ENCODE measurements at places on chromosomes 5 and 9.

DNA sequence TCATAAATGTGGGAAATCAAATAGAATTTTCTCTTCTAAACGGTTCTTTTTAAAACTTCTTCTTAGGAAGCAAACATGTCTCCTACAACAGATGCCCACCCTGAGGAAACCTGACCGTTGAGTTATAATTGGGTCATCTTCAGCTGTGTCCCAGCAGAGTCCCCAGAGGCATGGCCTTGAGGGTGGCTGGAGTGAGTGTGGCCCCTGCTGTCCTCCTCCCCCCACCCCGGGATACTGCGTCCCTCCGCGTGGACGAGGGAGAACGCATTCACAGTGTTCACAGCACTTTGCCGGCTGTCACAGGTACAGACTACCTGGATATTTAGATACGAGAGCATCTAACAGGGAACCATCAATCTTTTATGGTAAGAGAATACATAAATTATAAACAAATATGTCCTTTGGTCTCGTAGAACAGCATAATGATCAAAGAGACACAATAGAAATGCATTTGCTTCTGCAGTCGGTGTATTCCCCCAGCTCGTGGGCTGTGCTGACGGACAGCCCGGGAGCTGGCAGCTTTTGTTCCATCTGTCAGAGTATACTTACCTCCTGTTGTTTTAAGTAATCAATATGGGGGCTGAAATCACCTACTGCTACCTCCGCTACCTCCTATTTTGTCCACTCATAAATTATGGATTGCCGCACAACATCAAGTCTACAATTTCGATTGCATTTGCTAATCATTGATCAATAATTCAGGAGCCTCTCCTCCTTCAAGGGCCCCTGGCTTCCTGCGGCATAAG is 214.7 kb downstream of the IRX2 start:
- no peak for DNase-seq

GRCh38 chr5:57488215-57488955 is 5.8 kb upstream of the ACTBL2 start:
- DNase-seq = no peak

DNA sequence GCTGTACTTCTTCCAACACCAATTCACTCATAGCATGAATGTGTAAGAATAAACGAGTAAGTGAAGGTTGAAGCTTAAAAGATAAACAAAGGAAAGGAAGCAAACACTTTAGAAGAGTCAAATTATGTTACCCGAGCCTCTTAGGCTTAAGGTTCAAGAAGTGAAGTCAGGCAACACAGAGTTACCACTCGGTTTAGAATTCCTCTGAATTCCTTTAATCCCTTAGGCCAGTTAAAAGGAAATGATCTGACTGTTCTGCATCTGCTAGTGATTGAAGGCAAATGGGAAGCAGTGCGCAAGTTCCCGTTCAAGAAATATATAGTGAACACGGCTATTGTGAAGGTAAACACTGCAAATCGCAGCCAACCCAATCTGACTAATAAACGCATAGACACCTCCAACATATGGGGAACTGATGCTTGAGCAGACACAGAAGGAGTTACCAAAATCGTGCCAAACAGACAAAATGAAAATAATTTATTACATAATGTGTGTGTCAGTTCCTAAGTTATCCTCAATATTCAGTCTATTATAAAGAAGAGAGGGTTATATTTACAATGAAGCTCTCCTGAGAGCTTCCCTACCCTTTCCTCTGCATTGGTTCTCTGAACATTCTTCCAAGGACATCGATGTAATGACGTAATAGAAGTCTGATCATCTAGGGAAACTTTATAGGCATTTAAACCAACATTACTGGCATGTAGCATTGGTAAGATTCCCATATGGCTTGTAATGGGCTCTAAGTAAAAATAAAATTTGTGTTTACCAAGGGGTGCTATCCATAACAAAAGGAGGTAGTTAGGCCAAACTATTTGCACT is 837.1 kb upstream of the ZNF608 start:
- peak; percentile 75 for DNase-seq

GRCh38 chr9:101792475-101792874 is 54.0 kb upstream of the GRIN3A start:
- no peak for DNase-seq

DNA sequence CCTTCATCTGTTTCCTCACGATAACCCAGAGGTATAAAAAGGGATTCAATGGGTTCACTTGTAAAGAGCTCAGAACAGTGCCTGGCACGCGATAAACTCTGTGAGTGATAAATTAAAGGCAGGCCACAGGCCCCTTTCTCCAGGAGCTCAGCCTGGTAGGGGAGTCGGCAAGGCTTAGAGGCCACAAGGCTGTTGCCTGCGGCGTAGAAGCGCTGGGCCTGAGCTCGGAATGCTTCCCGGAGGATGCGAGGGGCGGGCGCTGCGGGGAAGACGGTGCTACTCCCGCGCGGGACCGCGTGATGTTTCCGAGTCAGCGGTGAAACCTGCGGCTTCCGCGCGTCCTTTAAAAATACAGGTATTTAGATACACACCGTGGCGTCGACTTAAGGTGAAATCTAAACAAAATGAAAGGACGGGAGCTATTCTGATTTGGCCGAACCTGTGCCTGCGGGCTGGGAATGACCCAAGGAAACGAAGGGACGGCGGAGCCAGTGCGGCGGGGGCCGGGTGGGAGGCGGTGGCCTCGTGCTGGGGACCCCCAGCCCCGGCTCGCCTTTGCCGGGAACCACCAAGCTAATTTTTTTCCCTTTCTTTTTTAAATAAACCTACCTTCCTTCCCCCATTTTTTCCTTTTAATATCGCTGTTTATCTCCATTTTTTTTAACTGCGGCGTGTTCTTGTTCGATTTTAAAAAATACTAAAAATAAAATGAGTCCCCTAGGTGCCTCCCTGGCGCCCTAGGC is 6.2 kb downstream of the NKX2-5 start:
- DNase-seq = no peak

DNA sequence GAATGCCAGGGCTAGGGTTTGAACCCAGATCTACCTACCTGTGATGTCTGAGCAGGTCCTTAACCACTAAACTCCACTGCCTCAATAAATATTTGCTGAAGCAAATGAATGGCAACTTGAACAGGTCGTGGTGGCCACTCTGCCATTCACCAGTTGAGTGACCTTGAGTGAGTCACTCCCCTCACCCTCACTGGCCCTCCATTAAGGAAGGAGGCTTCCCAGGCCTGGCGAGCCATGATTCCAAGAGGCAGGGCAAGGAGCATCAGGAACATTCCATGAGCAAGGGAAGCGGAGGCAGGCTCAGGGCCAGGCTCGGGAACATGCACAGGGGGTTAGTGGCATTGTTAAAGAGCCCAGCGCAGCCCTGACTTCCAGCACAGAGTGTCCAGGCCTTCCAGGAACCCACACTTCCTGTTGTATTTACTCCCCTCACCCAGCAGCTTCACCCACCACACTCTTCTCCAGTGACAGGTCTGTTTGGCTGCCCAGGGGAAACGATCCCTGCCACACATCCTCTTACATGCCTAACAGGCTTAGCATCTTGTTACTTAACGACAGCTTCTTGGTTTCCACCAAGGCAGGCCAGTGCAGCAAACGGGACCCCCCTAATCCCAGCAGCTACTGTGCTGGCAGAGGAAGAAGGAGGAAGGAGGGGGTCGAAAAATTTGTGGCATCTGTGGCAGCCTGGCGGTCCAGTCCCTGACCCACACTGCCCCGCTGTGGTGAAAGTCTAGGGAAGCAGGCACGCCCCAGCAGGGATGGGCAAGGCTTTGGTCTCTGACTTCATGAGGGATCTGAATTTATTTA is 43.7 kb upstream of the TTC1 start:
- DNase-seq = peak; percentile 1

DNA sequence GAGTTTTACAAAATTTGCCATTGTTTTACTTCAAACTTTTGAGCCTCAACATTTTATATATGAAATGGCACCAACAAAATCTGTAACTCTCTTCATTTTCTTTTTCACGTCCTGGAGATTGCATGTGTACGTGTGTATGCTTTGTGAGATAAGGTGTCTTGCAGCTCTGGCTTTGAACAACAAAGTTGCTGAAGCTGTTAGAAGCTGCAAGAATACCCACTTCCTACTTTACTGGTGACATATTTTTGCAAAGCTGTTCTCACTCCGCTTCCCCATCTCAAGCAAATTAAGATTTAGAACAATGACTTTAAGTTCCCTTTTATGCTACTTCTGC is 41.8 kb downstream of the FYB1 start:
- DNase-seq = no peak

DNA sequence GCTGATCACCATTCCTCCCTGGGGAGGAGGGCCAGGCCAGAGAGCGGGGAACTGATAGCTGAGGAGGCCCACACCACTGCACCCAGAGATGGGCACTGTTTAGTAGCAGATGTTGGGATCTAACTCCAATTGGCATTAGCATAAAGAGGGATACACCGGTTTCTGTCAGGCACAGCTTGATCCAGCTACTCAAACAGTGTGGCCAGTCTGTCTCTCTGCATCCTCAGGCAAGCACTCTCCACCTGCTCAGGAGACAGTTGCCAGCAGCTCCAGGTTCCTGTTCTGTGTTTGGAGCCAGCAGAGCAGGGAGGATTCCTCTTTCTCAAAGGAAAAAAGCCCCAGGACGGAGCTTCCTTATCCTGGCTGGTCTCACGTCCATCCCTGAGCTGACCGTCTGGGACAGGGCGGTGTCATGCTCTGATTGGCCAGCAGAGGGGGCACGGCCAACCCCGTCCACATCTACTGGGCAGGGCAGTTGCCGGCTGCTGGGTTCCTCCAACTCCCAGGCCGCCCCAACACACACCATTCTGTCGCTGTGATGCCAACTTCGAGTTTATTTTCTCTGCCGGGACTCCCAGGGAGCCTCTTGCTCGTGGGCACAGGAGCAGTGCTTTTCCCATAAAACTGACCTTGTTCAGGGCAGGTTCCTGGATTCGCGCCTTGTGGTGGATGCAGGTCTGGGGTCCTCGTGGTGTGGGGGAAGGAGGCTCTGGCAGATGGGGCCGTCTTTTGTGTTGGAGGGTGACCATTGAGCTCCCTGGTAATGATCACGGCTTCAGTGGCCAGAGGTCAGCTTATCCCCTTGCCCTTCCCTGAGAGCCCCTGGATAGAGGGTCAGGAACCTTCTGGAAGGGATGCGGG is 47.9 kb downstream of the COL5A1 start:
- peak; percentile 6 for DNase-seq

DNA sequence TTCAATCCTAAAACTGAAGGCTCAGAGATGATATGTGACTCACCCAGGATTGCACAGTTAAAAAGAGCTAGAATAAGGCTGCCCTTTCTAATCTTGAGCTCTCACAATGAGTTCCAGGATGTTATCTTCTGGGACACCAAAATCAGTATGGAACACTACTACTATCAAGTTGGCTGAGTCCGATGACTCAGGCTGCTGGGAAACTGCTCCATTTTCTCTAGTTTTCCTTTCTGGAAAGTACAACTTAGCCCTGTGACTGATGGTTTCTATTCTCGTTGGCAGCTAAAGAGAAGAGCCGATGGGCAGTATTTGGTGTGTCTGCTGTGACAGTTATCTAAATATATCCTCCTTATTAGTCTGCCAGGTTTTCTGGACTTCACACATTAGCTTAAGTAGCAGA is 37.9 kb upstream of the DPYSL3 start:
- DNase-seq = no peak

DNA sequence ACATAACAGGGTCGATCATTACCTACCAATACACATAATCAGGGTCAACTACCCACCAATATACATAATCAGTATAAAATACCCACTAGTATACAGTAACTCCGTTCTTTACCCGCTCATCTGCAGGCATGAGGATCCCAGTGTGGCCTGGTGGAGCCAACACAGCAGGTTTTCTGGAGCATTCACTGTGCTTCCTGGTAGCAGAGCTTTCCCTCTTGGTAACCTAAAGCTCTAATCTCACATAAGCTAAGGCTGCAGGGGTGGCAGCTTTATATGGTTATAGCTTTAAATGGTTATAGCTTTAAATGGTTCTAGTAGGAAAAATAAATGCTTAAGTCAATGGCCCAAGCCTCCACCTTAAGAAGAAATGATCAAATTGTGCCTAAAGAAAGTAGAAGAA is 11.9 kb downstream of the LCN1 start:
- DNase-seq = no peak

DNA sequence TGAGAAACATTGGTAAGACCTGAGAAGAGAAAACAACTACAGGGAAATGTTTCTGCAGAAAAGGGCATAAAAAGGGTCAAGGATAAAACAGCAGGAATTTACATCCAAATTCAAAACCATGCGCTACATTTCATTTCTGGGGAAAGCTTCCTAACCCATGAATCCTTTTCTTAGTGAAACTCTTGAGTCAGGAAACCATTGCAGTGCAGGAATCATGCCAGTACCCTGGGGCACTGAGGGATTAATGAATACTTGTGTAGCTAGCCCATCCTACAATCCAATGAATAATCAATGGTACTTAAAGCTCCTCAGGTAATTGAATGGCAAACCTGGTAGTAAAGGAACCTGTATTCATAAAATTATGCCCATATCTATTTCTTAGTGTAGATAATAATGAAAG is 580.5 kb downstream of the TLE1 start:
- no peak for DNase-seq

DNA sequence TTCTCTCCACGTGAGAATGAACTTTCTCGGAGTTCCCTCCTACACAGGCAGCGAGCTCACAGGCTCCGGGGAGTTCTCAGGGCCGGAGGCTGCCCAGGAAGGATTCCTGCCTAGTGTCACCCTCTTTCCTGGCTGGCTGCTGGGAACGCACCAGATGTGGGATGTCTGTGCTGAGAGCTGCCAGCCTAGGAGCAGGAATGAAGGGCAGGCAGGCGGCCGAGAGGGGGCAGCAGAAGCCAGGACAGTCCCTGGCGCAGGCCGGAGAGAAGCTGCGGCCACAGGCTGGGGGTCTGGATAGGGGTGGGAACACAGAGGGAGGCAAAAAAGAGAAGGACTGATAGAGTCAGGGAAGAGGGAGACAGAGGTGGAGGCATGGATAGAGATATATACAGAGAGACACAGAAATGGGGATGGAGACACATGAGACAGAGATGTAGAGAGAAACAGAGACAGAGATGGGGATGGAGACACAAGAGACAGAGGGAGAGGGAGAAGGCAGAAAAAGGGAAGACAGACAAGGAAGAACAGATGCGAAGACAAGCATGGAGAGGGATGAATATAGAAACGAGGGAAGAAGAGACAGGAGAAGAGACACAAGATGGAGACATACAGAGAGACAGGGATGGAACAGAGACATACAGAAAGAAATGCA is 25.3 kb upstream of the ENHO start:
- DNase-seq = peak; percentile 54

DNA sequence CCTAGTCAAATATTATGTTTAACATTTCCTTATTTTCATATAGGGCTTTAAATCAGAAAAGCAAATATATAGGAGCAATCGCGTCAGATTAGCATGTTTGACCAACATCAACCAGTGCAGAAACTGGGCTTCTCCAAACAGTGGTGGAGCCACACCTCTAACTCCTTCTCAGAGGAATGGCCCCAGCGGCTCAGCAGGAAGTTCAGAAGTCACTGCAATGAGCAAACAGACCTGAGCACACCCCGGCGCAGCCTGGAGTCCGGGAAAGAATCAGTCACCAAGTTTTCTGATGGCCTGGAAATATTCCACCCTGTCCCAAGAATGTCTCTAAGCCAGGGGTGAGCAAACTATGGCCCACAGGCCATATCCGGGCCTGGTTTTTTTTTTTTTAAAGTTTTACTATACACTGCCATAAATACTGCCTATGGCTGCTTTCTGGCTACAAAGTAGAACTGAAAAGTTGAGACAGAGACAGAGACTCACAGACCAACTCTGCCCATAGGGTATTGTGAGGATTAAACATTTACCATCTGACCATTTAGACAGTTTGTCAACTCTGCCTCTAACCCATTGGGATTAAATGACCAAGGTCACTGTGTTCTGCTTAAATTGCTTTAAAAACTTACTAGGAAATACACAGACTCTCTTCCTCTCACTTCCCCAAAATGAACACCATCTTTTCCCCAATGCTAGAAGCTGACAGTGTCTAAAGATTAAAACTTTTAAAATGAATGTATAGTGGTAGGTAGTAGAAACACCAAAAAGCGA is 5.4 kb downstream of the GOLM1 start:
- no peak for DNase-seq
